ENCODE measurements at places on chromosomes 1 and 21.

DNA sequence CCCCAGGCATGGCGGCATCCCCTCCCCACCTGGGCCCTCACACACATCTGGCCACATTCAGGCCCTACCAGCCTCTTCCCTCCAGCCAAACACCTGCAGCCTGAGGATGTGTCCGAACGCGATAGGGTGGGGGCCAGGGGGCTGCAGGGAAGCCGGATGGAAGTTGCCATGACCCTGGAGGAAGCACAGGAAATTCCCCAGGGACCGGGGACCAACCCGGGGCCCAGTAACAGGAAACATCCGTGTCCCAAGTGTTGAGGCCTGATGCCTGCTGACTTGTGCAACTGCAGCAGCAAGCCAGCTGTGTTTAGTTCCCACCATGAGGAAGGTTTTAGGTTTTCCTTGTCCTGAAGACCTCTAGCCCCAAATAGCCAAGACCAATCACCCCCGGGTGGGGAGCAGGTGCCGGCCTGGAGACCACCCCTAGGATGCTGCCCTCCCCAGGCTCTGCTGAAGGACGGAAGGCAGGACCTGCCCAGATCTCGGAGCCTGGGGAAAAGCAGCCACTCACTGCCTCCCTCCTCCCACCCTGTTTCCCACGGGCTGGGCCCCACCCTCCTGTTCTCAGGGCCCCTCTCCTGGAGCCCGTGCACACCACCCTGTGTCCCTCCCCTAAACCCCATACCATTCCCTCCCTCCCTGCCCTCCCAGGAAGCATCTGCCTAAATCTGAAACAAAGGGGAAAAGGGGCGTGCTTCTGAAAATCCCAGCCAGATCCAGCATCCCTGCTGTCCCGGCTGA, 29.8 kb downstream of the MEGF6 start:
- no peak for DNase-seq

DNA sequence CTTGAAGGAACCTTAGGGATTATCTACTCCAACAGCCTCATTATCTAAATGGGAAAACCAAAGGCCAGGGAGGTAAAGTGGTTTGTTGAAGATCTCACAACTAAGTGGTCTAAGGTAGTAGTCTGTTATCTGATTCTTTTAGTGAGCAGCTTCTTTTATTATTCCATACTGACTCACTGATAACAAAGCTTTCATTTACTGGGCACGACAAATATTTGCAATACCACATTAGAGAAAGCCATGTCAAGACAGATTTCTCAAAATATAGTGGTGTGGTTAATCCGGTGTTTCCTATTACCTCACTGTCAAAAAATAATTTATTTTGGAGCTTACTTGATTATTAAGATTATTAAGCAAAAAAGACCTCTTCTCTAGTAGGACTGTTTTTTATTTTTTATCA, 369.1 kb downstream of the S1PR1 start:
- no peak for DNase-seq

DNA sequence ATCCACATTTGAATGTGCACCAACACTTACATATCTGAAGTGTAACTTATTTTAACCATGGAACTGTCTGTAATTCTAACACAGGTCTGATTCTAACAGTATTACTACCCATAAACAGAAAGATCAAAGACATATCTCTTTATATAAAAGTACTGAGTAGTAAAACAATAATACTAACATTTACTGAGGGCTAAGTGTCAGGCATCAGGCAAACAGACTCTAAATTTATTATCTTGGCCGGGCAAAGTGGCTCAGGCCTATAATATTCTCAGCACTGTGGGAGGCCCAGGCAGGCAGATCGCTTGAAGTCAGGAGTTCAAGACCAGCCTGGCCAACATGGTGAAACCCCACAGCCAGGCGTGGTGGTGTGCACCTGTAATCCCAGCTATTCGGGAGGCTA, 85.9 kb downstream of the JAK1 start:
- no peak for DNase-seq

GRCh38 chr1:40257313-40257687, 736 bp upstream of the ZMPSTE24 start:
- no peak for DNase-seq

DNA sequence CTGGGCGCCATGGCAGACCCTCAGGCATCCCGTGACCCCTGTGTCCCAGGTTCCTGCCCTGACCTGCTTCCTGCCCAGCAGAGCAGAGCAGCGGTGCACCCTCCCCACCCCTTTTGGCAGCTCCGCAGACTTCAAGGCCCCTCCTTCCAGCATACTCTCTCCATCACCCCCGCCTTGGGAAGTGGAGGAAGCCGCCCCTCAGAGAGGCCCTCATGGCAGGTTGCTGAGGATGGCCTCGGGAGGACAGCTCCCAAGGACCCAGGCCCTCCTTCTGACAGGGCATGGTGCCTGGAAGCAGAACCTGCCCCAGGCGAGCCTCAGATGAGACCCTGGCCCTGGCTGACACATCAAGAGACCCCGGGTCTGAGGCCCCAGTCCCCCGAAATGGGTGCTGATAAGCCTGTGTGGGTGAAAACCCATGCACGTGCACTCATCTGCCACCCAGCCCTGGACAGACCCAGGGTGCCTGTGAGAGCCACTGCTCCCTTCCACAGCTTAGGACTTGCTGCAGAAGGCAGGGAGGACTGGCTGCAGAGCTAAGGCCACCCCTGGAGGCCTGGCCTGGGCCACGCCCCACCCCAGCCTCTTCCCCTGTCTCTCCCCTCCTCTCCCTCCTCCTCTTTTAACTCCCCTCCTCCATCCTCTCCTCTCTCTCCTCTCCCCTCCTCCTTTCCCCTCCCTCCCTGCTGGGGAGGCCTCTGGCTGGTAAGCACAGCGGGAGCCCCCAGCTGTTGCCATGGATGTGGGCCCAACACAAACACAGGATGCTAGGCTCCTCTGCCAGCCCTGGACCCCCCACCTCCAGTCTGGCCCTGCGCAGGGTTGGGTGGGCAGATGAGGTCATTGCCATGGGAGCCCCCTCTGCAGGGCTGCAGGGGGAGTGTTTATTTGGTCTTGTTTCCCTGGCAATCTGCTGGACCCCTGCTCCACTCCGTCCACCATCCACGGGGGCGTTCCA, 33.7 kb downstream of the WNT9A start:
- no peak for DNase-seq

DNA sequence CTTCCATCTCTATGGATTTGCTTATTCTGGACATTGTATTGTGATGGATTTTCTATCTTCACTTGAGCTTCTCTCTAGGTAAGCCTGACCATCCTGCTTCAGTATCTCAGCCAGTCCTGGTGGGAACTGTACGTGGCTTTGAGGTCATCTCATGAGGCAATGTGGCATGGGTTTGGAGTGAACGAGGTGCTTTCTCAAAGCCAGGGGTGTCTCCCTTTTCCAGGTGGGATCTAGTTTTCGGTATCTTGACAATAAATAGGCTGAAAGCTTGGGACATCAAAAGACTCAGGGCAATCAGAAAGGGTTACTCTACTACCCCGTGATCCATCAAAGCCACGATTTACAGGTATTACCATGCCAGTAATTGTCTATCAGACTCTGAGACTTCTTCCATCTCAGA, 40.8 kb downstream of the AZIN2 start:
- DNase-seq: no peak

DNA sequence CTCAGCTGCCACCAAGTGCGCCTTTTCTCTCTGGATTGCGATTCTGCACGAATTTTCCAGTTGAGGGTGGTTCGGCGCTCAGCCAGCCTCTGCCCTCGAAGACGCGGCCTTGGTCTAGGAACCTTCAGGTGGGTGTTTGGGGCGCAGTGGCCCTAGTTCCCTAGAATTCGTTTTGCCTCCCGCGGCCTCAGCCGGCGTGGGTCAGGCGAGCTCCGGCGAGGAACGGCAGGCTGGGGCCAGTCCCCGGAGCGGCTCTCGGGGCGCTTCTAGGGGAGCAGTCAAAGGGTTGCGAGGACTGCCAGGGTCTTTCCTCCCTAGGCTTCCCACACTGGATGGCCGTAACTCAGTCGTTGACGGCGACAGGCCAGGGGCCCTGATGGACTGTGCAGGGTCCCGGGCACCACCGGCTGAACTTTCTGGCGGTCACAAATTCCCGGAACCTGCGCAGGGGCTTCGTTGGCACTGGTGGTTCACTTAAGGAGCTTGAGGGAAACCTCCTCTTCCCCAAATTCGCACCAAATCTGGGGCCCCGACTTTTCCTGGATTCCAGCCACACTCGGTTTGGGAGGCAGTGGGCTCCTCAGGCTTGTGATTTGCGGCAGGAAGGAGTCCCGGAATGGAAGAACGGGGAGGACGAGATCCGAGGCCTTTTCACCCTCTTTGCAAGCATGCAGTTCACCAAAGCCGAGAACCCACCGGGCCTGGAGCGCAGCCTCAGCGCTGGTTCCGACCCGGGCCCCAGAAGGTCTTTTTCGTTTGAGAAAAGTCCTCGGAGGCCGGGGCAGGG, 1.2 kb downstream of the DMBX1 start:
- DNase-seq: no peak

DNA sequence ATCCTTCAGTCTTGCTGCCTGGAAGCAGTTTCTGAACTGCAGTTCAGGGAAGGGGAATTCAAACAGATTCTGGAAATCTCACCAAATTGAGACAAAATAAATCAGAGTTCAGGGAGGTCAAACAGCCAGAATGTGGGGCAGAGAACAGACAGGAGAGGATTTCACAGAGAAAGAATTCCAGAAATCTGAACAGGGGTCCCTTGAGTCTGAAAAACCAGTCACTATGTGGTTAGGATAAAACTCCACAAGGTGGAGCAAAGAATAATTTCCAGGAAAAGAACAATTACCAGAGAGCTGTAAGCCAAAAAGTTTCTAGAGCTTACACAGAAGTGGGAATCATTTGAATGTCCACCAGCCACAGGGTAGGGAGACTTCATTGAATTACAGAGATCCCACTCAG, 84.7 kb downstream of the URB2 start:
- DNase-seq: peak; percentile 28

GRCh38 chr1:232620356-232620969, 9.5 kb downstream of the SIPA1L2 start:
- no peak for DNase-seq

GRCh38 chr1:65263286-65263685, 46.1 kb upstream of the DNAJC6 start:
- no peak for DNase-seq

GRCh38 chr1:16124377-16125087, 31.3 kb downstream of the EPHA2 start:
- no peak for DNase-seq

- no peak for DNase-seq
Measured at GRCh38 chr1:64343823-64344190, 126.1 kb upstream of the CACHD1 start.

DNA sequence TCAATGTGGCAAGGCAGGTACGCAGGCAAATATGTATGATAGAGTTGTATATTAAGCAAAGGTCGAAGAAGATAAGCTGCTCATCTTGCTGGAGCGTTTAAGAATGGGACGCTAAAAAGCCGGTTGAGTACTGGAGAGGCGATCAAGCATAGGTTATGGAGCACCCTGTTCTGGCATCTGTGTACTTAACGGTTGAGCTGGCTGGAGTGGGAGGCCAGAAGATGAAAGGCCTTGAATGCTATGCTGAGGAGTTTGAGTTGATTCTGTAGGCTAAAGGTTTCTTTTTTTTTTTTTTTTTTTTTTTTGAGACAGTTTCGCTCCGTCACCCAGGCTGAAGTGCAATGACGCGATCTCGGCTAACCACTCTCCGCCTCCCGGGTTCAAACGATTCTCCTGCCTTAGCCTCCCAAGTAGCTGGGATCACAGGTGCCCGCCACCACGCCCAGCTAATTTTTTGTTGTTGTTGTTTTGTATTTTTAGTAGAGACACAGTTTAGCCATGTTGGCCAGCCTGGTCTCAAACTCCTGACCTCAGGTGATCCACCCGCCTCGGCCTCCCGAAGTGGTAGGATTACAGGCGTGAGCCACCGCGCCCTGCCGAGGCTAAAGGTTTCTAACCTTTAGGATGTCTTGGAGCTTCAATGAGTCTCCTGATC, 850 bp upstream of the KHDC4 start:
- no peak for DNase-seq
